ENCODE measurements at places on chromosomes 11 and 22. TPM values are rescaled to one million over a fixed set of nuclear protein-coding genes. Genes with fewer than 3 reads are reported as not detected.

DNA sequence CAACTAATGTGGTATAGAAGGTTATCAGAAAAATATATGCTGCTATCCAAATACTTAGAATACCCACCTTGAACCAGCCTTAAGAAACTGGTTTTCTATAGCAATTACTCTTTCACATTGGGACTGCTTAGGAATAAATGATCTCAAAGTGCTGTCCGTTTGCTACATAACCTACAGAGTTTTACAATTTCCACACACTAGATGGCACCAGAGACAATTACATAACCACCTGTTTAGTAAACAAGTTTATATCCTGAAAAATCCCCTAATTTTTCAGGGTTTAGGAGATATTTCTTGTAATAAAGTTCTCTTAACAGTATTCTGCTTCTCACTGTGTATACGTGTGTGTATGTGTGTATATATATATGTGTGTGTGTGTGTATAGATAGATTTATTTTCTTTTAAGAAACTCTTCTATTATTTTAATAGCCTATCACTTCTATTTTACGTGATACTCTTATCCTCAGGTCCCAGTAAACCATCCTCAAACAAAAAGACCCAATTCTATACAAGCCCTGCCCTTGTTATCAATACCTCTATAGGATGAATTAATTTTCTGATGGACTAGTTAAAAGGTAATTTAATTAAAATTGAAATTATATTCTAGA lies 6.7 kb upstream of the OR5I1 start:
- DNase-seq, result peak; percentile 26
- peaks cover 5% of the 10 kb centered on the region for H3K4me1 ChIP-seq
- H3K27me3 ChIP-seq, result no peaks in the 10 kb centered on the region
- no peak overlapping the region for H3K27ac ChIP-seq

DNA sequence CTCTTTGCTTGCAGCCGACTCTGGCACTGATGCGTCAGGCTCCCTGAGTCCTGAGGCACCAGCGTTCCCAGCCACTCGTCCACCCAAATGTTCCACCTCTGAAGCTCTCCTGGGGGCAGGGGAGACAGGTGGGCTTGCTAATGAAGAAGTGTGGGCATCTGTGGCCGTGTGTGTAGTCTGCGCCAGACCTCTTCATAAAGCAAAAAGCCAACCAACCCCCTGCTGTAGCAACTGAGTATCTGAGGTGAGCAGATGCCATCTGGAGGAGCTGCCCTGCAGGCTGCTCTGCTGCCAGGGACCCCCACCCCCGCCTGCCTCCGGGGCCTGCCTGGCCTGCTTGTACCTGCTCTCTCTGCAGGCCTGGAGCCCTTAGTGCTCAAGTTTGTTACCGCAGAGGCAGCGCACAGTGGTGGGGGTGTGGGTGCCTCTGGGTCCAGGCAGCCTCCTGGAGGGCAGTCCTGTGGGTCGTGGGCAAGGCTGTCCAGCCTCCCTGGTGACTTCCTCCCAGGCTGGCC lies 272.5 kb downstream of the TBC1D22A start:
- H3K27ac ChIP-seq, result no peak overlapping the region
- H3K27me3 ChIP-seq, result peaks cover 11% of the 10 kb centered on the region
- no peak for DNase-seq
- H3K4me3 ChIP-seq, result no peak overlapping the region

- peaks cover 8% of the 10 kb centered on the region for H3K27me3 ChIP-seq
- H3K27ac ChIP-seq, result peak overlapping the region; percentile 42
- peaks cover 3% of the 10 kb centered on the region for H3K36me3 ChIP-seq
- H3K4me1 ChIP-seq, result peaks cover 4% of the 10 kb centered on the region
- DNase-seq, result no peak
Observed at GRCh38 chr11:68014157-68014946, 4.2 kb downstream of the ALDH3B1 start.

- DNase-seq, result no peak
- H3K4me1 ChIP-seq, result peaks cover 11% of the 10 kb centered on the region
- H3K27ac ChIP-seq, result no peak overlapping the region
- no peak overlapping the region for H3K4me3 ChIP-seq
Observed at GRCh38 chr11:36278531-36279282, 10.5 kb downstream of the COMMD9 start.

GRCh38 chr11:12674936-12675696 lies 895 bp downstream of the TEAD1 start:
- H3K27me3 ChIP-seq, result peaks cover 8% of the 10 kb centered on the region
- DNase-seq, result peak; percentile 28
- H3K36me3 ChIP-seq, result peaks cover 7% of the 10 kb centered on the region
- H3K27ac ChIP-seq, result peak overlapping the region; percentile 98
- peaks cover 34% of the 10 kb centered on the region for H3K4me1 ChIP-seq

GRCh38 chr11:61340979-61341378 lies 8.0 kb downstream of the TKFC start:
- H3K27me3 ChIP-seq, result peaks cover 7% of the 10 kb centered on the region
- H3K4me1 ChIP-seq, result peaks cover 4% of the 10 kb centered on the region
- peak overlapping the region; percentile 5 for H3K4me3 ChIP-seq
- peaks cover 21% of the 10 kb centered on the region for H3K36me3 ChIP-seq
- no peak for DNase-seq
- H3K27ac ChIP-seq, result no peak overlapping the region

- H3K27me3 ChIP-seq, result no peaks in the 10 kb centered on the region
- no peak overlapping the region for H3K4me3 ChIP-seq
- no peaks in the 10 kb centered on the region for H3K4me1 ChIP-seq
- H3K36me3 ChIP-seq, result no peaks in the 10 kb centered on the region
- H3K27ac ChIP-seq, result no peak overlapping the region
- DNase-seq, result no peak
Observed at GRCh38 chr11:112922606-112923005, 38.6 kb upstream of the NCAM1 start.

GRCh38 chr11:61034111-61034510 lies 62.6 kb downstream of the CD6 start:
- no peak for DNase-seq
- H3K36me3 ChIP-seq, result no peaks in the 10 kb centered on the region
- peaks cover 2% of the 10 kb centered on the region for H3K27me3 ChIP-seq
- H3K27ac ChIP-seq, result no peak overlapping the region

DNA sequence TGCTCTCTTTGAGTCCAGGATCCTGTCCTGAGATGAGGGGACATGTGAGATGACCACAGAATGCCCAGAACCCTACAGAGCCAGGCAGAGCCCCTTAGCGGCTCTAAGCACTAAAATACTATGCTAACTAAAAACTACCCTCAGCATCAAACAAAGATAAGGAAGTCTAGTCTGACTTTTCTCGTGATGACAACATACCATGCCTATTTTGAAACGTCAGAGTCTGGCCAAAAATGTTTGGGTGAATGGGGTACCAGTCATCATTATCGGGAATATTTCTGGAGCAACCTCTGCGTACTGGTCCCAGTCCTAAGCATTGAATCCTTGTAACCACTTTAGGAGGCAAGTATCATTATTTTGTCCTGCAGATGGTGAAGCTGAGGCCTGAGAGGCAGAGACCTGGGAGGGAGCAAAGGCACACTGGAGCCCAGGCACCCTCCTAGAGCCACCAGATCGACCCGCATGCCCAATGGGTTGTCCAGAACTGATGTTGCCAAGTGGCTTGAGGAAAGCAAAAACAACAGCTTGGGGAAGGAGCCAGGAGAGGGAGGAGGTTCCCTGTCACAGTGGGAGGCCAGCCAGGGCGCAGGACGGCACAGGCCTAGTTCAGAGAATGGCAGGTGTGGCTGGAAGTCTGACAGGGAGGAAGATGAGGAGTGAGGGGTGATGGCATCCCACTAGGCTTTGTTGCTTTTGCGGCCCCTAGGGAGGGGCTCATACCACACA lies 7.2 kb upstream of the OSM start:
- H3K36me3 ChIP-seq, result no peaks in the 10 kb centered on the region
- peaks cover 15% of the 10 kb centered on the region for H3K27me3 ChIP-seq
- H3K4me3 ChIP-seq, result no peak overlapping the region
- peaks cover 9% of the 10 kb centered on the region for H3K4me1 ChIP-seq
- no peak overlapping the region for H3K27ac ChIP-seq

GRCh38 chr11:83039566-83039965 lies 32.1 kb downstream of the RAB30 start:
- H3K27ac ChIP-seq, result no peak overlapping the region
- H3K4me3 ChIP-seq, result no peak overlapping the region
- no peak for DNase-seq
- H3K36me3 ChIP-seq, result peaks cover 4% of the 10 kb centered on the region
- peaks cover 3% of the 10 kb centered on the region for H3K27me3 ChIP-seq

- H3K4me3 ChIP-seq, result no peak overlapping the region
- no peaks in the 10 kb centered on the region for H3K36me3 ChIP-seq
- no peaks in the 10 kb centered on the region for H3K27me3 ChIP-seq
Observed at GRCh38 chr11:24093375-24093774, 403.5 kb upstream of the LUZP2 start.

- DNase-seq, result no peak
- H3K36me3 ChIP-seq, result peaks cover 26% of the 10 kb centered on the region
- peaks cover 29% of the 10 kb centered on the region for H3K4me1 ChIP-seq
- peaks cover 5% of the 10 kb centered on the region for H3K27me3 ChIP-seq
- H3K4me3 ChIP-seq, result peak overlapping the region; percentile 54
Observed at GRCh38 chr11:61962213-61963015, 5.0 kb downstream of the FTH1 start.

DNA sequence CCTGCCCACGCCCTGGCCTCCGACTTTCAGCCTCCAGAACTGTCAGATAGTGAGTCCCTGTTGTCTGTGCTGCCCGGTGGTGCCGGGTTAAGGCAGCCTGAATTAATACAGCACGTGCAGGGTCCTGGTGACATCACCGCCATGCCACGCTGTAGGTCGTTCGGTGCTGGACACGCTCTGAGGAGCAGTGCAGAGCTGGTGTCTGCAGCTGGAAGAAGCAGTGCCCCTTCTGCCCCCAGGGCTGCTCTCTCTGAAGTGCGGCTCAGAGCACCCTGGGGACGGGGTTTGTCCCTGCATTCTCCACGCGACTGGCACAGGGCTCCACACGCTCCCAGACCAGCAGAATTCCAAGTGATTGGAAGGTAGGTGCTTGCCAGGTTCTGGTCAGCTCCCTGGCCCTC lies 831.5 kb downstream of the TBC1D22A start:
- H3K4me1 ChIP-seq, result no peaks in the 10 kb centered on the region
- peaks cover 8% of the 10 kb centered on the region for H3K27me3 ChIP-seq
- peaks cover 5% of the 10 kb centered on the region for H3K36me3 ChIP-seq
- H3K4me3 ChIP-seq, result no peak overlapping the region
- no peak overlapping the region for H3K27ac ChIP-seq

GRCh38 chr11:32890843-32891656 lies 1.6 kb upstream of the QSER1 start:
- DNase-seq, result no peak
- H3K36me3 ChIP-seq, result peaks cover 16% of the 10 kb centered on the region
- H3K4me3 ChIP-seq, result peak overlapping the region; percentile 97
- peaks cover 25% of the 10 kb centered on the region for H3K4me1 ChIP-seq
- peak overlapping the region; percentile 96 for H3K27ac ChIP-seq
- peaks cover 2% of the 10 kb centered on the region for H3K27me3 ChIP-seq

DNA sequence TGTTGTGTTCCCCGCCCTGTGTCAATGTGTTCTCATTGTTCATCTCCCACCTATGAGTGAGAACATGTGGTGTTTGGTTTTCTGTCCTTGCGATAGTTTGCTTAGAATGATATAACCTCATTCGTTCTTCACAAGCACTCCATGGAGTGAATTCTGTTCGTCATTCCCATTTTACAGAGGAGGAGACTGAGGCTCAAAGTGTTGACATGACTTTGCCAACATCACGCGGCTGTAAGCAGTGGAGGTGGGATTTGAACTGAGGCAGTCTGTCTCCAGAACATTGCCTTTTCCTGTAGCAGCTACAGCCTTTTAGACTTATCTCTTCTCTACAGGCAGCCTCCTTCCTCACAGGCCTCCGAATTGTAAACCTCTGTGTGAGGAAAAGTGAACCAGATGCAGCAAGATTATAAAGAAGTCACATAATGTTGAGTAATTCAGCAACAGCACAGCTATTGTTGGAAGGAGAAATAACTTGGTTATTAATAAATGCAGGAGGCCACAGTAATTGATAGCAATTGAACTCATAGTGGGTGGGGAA lies 74.6 kb downstream of the MYO18B start:
- no peak overlapping the region for H3K4me3 ChIP-seq
- no peaks in the 10 kb centered on the region for H3K4me1 ChIP-seq
- no peaks in the 10 kb centered on the region for H3K36me3 ChIP-seq
- no peak overlapping the region for H3K27ac ChIP-seq
- no peaks in the 10 kb centered on the region for H3K27me3 ChIP-seq
- no peak for DNase-seq

GRCh38 chr11:62958547-62959421 lies 26.0 kb downstream of the SLC22A6 start:
- no peak overlapping the region for H3K4me3 ChIP-seq
- peaks cover 3% of the 10 kb centered on the region for H3K27me3 ChIP-seq
- peaks cover 9% of the 10 kb centered on the region for H3K36me3 ChIP-seq

- peak; percentile 25 for DNase-seq
- no peaks in the 10 kb centered on the region for H3K36me3 ChIP-seq
- H3K27me3 ChIP-seq, result peaks cover 5% of the 10 kb centered on the region
- peak overlapping the region; percentile 53 for H3K4me3 ChIP-seq
Observed at GRCh38 chr11:133081730-133082452, 450.4 kb downstream of the OPCML start.

- H3K27me3 ChIP-seq, result no peaks in the 10 kb centered on the region
- no peak overlapping the region for H3K4me3 ChIP-seq
- no peak overlapping the region for H3K27ac ChIP-seq
- no peaks in the 10 kb centered on the region for H3K36me3 ChIP-seq
Observed at GRCh38 chr11:116427903-116428637, 344.7 kb downstream of the BUD13 start.

P4HA3 gene
- total RNA-seq, result 0.64 TPM

TEX54 gene
- not detected for total RNA-seq

MIOX gene
- total RNA-seq, result not detected

OR51T1 gene
- total RNA-seq, result not detected

INPP5J gene
- total RNA-seq, result 2.8 TPM

FDX1 gene
- 14.3 TPM for total RNA-seq

PHOX2A gene
- not detected for total RNA-seq
